ENCODE measurements at places on chromosomes 11 and 22.

- DNase-seq: no peak
Observed at GRCh38 chr11:27505781-27506180, 788 bp downstream of the LIN7C start.

DNA sequence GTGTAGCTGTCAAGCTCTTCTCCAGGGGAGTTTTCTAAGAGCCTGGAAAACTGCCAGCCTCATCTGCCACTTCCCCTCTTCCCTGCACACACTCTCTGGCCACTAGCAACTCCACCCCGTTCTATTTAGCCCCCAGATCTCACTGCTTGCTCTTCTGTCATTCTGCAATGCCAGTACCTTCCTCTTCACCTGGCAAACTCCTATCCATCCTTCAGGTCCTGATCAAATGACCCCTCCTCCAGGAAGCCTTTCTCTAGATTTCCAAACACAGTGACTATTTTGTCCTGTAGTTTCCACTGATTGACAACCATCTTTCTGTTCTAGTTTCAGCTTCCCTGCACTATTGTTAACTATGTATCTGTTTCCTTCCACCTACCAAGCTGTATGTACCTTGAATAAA lies 437.7 kb downstream of the SOX6 start:
- DNase-seq: no peak

DNA sequence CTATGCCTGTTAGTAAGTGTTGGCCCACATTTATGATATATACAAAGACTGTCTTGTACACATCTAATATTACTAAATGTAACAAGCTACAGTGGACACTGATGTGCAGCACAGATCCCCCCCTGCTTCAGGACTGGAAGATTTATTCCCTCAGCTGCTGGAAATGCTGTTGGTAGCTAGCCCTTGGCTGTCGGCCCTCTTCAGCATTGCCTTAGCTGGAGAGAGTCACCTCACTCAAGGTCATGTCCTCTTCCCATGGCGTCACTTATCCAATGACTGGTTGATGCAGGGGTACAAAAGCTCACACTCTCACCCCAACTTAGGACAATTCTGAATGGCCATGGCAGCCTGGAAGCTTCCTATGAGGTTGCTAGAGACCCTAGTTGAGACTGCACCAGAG lies 312.7 kb downstream of the SOX6 start:
- no peak for DNase-seq

DNA sequence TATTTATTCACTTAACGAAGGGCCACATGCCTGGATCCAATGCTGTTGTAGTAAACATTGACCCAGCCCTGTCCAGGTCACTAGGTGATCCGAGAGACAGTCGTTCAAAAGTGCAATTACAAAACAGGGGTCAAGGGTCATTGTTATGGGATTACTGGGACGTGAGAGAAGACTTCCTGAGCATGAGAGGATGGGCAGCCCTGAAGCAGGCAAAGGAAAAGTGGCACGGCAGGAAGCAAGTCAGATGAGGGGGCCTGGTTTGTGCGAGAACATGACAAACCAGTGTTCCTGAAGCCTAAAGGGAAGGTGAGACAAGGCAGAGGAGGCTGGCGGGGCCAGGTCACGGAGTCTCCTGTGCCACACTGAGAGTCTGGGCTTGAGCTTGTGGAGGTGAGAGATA lies 15.8 kb upstream of the MMP20 start:
- DNase-seq: no peak

- no peak for DNase-seq
Observed at GRCh38 chr11:32830413-32830738, 649 bp downstream of the PRRG4 start.

DNA sequence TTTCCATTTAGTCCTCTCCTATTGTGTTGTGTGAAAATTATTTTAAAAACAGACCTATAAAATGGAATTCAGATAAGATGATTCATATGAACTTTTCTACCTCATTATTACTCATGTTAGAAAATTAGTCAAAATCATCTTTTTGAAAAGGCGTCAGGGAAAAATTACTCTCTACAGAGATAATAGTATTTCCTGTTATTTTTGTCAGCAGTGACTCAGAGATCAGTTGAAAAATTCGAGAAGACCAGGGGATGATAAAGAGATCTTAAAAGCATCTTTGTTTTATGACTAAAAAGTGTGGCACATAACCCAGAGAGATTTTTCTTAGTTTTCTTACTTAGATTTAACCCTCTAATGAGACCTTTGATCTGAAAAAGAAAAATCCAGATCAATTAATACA lies 157.9 kb upstream of the CARD18 start:
- peak; percentile 55 for DNase-seq

DNA sequence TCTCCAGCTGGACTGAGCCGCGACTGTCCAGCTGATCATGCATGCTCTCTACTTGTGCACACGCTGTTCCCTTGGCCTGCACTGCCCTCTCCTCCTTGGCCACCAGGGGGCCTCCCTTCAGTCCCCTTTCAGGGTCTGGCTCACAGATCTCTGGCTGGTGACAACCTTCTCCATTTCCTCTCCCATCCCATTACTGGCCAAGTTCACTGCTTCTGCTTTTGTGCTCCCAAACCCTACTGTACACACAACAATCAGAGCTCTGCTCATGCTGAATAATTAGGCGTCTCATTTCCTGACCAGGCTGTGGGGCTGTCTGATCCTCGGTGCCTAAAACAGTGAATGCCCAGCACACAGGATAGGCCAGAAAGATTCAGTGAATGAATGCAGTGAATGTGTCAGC lies 224.0 kb upstream of the NARS2 start:
- no peak for DNase-seq

GRCh38 chr11:128236506-128237498 lies 350.6 kb downstream of the ETS1 start:
- DNase-seq: no peak

- DNase-seq: peak; percentile 92
Observed at GRCh38 chr11:58061813-58062212, 31.1 kb downstream of the OR6Q1 start.

DNA sequence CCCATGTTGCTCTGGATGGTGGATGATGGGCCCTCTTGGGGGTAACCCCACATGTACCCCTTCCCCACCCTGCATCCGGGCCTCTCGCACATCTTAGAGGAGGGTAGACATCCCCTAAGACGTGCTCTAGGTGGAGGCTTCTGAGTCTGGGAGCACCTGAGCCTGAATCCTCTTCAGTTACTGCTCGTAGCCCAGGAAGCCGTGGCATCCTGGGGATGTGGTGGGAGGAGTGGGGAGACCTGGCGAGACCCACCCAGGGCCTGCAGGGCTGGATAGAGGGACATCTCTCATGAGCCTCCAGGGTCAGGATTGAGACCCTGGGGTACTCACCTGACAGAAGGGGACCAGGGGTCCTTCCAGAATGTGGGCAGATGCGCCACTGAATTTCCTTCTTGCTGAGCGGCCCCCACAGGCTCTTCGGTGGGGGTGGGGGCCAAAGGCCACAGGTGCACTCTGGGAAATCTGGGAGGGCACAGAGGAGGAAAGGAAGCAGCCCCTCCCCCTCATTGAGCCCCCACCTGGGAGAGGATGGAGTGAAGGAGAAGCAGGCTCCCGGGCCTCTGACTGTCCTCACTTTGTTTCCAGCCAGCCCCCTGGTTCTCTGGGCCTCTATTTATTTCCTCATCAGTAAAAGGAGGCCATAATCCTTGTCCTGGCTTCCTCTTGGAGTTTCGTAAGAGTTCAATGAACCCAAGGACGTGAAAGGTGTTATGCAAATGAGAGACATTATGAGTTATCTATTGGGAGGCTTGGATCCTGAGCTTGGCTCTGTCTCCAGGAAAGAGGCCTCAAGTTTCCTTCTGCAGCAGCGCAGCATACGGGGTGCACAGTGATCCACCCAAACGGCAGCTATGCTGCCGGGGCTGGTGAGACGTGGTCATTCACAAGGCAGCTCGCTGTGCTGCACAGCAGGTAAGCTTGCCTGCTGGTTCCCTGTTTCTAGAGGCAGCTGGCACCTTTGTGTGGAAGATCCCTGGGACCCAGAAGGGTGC lies 31.2 kb downstream of the KCNJ4 start:
- DNase-seq: no peak

- DNase-seq: no peak
Observed at GRCh38 chr11:92739491-92739890, 230.0 kb upstream of the MTNR1B start.

GRCh38 chr11:84780689-84781293 lies 846.4 kb downstream of the DLG2 start:
- DNase-seq: peak; percentile 18

- no peak for DNase-seq
Observed at GRCh38 chr11:82683029-82683428, 50.6 kb downstream of the FAM181B start.

DNA sequence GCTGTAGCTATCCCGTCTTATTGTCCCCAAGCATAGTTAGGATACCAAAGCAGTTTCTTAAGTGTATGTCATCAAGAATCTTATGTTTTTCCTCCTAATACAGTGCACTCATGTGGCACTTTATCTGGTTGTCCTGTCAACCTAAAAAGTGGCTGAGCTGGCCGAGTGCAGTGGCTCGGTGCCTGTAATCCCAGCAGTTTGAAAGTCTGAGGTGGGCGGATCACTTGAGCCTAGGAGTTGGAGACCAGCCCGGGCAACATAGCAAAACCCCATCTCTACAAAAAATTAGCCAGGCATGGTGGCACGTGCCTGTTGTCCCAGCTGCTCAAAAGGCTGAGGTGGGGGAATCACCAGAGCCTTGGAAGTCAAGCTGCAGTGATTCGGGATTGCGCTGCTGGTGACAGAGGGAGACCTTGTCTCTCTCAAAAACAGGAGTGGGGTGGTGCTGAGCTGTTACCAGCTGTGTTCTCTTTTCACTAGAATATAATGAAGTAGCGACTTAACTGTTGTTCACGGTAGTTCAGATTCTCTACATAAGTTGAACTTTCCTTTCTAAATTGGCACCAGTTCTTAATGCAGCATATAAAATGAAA lies 48.1 kb downstream of the EP300 start:
- DNase-seq: no peak

GRCh38 chr11:57485217-57485990 lies 25.1 kb downstream of the RTN4RL2 start:
- DNase-seq: no peak

DNA sequence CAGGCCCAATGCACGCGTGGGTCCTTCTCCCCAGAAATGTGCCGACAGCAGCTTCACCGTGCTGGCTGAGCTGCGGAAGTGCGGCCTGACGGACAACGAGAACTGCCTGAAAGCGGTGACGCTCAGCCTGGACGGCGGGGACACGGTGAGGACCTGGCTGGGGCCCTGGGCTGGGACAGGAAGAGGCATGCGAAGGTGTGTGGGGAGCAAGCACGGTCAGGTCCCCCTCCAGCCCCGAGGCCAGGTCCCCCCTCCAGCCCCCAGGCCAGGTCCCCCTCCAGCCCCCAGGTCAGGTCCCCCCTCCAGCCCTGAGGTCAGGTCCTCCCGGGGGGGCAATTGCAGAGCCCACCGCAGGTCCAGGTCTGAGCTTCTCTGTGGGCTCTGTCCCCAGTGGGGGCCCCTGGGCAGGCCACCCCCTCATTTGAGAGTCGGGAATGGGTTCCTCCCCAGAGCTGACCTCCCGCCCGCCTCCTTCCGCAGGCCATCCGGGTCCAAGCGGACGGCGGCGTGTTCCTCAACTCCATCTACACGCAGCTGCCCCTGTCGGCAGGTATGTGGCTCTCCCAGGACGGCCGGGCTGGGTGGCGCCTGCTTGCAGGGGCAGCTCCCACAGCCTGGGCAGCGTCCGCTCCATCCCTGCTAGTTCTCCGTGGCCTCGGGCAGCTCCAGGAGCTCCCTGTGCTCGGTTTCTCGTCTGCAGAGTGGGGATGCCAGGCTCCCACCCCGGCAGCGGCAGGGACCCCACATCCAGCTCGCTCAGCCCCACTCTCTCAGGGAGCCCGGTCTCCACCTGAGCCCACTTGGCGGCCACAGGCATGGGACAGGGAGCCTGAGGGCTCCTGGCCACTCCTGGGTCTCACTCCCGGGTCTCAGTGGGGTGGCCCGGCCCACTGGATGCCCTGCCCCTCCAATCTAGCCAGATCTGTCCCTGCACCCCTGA lies 7.9 kb downstream of the MUC5B start:
- no peak for DNase-seq

DNA sequence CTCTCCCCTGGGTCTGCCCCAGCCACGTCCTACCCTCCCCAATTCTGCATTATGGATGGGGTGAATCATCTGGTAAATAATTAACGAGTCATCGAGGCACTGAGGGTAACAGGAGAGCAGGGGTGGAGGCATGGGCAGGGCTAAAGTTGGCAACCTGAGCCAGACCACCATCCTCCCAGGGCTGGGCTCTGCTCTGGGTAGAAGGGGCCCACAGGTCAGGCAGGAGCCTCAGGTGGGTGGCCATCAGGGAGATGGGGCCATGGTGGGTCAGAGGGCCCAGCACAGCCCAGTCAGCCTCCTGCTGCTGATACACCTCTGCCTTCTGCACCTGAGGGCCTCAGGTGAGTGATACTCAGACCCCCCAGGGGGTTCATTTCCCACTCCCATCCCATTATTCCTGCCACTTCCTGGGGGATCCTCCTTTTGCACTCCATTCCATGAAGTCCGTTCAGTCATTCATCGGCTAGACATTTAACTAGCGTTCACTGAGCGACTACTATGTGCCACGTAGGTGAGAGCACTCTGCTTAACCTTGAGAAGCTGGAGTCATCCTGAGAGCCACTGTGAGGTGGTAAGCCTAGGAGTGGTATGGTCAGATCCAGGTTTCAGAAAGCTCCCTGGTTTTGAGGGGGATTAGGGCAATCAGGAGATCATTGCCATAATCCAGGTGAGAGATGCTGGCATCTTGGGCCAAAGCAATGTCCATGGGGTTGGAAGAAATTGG lies at the start of gene VSIG10L2:
Gene VSIG10L2 (plus strand): TSS at position 248 of the 724 bp plus-strand sequence. CDS start 12 bp downstream, at position 260.
- DNase-seq: no peak

DNA sequence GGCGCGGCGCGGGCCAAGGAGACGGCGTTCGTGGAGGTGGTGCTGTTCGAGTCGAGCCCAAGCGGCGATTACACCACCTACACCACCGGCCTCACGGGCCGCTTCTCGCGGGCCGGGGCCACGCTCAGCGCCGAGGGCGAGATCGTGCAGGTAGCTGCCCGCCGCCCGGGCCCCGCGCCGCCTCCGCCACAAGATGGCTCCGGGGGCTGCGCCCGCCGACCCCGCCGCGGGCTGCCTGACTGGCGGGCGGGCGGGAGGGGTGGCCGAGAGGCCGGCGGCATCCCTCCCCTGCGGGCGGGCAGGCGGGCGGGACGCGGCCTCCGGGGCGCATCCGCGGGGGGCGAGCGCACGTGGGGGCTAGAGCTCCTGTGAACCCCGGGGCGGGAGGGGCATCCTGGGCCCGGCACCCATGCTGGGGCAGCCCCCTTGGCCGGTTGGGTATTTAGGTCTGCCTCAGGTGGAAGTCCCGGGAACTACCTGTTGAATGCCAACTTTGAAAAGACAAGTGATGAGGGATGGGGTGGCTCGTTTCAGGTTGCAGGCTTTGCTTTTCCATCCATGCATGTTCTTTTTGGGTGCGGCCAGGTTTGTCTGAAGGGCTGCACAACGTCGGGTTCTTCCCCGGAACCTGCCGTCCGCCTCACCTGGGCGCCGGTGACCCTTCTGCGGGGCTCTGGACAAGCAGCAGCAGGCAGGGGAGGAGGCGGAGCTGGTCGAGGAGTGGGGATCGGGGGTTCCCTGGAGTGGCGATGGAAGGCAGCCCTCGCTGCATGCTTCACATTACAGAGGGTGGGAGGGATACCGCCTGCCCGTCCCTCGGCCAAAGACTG lies 760 bp downstream of the ZNRF3 start:
- DNase-seq: no peak

- DNase-seq: no peak
Observed at GRCh38 chr11:34105957-34106504, 602 bp downstream of the NAT10 start.

Data from HS-5 (cell line).